Fibroblast of skin of right biceps (primary cell): ENCODE measurements at places on chromosomes 1 and 21.
A peak's percentile ranks its signal among the peaks of the same experiment; 100 is the strongest.

DNA sequence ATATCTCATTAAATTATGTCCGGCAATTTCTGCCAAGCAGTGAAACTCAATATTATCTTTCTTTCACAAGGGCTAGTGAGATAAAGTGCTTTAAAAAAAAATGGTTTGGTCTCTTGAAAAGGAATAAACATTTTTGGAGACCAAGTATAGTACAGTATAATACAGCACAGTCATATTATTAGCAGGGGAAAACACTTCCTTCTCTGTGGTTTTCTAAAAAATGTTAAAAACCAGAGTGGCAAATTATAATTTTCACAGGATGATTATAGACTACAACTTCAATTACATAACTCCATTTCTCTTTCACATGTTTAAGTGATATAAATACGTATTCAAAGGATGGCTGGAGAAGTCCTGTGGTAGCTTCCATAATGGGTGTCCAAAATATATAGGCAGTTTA, 170.3 kb upstream of the DMRTA2 start:
- DNase-seq = no peak

DNA sequence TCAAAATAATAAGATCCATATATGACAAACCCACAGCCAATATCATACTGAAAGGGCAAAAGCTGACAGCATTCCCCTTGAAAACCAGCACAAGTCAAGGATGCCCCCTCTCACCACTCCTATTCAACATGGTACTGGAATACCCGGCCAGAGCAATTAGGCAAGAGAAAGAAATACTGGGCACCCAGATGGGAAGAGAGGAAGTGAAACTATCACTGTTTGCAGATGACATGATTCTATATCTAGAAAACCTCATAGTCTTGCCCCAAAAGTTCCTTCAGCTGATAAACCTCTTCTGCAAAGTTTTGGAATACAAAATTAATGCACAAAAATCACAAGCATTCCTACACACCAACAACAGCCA, 442.7 kb downstream of the PTBP2 start:
- no peak for DNase-seq

- DNase-seq = no peak
These were observed 66.8 kb upstream of the BACH1 start for GRCh38 chr21:29231756-29232529.

- DNase-seq = peak; percentile 80
These were observed 7.2 kb downstream of the CNIH3 start for GRCh38 chr1:224623310-224623714.

GRCh38 chr1:178639326-178639725, 85.7 kb upstream of the RALGPS2 start:
- DNase-seq = peak; percentile 54

DNA sequence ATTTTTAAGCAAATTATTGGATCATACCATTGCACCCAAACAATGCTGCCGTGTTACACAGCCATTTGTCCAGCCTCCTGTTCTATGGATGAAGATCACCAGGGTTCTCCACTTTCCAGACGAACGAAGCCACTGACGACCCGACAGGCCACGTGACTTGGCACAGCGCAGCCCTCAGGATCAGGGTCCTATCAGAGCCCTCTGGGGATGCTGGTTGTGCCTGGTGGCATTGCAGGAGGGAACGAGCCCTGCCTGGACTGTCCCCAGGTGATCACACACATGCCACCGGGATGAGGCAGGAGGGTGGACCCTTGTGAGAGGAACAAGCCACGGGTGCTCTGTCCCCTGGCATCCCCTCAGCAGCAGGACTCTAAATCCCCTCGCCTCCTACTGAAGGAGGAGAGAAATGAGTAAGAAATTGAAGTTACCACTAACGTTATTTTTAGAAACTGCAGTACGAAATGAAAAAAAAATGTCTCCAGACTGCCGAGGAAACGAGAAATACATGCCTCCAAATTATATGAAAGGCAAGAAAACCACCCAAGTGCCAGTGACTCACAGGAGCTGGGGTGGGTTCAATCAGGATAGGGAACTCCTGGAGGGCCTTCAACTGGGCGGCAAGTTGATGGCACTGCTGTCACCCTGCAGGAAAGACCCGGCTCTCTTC, 58.7 kb upstream of the PDE9A start:
- peak; percentile 5 for DNase-seq

- DNase-seq = no peak
These were observed 228.3 kb upstream of the PKN2 start for GRCh38 chr1:88455621-88456256.

GRCh38 chr1:174999936-175000696, at the start of gene CACYBP:
CACYBP (plus strand) TSS chr1:174999947; CDS start chr1:175000181, 234 bp downstream.
- DNase-seq = peak; percentile 15

DNA sequence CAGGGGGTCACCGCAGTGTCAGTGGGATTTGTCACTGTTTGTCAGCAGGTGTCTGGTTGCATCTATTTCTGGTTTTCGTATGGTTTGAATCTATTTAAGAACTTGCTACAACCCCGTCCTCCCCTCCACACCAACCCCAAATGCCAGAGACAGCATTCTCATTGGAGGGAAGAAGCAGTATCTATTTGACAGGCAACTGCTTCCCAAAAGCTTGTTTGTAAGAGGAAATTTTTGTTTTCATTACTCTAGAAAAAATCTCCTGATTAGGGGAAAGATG, 54.4 kb downstream of the NR5A2 start:
- no peak for DNase-seq

- DNase-seq = no peak
These were observed 308.4 kb downstream of the RGS7 start for GRCh38 chr1:241048622-241049021.

DNA sequence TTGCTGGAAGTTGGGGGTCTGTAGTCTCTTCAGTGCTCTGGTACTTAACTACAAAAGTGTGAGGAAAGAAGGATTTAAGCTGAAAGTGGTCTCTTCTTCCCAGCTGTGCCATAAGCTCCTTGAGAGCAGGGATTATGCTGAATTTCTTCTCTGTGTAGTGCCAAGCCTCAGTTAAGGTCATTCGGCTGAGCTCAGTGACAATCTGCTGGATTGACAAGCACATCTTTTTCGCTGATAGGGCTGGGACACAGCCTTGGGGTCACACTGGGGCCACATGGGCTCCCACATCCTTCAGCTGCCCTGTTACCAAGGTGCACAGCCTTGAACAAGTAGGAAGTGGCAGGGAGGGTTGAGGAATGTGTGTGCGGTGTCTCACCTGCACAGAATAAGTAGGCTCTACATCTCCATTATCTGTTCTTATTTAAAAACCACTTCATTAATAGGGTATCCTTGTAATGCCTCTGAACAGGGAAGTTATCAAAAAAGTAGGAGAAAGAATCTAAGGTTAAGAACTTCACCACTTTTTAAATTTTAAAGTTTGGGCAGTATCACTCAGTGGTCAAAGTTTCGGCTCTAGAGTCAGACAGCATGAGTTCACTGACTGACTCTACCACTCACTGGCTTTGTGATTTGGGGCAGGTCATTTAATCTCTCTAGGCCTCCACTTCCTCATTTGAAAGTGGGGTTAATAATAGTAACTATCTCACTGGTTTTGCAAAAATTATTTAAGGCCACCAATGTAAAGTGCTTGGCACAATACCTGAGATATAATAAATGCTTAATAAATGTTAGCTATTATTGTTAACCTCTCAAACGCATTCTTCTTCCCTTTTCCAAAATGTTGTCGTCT, 10.3 kb downstream of the ZBTB40 start:
- no peak for DNase-seq

DNA sequence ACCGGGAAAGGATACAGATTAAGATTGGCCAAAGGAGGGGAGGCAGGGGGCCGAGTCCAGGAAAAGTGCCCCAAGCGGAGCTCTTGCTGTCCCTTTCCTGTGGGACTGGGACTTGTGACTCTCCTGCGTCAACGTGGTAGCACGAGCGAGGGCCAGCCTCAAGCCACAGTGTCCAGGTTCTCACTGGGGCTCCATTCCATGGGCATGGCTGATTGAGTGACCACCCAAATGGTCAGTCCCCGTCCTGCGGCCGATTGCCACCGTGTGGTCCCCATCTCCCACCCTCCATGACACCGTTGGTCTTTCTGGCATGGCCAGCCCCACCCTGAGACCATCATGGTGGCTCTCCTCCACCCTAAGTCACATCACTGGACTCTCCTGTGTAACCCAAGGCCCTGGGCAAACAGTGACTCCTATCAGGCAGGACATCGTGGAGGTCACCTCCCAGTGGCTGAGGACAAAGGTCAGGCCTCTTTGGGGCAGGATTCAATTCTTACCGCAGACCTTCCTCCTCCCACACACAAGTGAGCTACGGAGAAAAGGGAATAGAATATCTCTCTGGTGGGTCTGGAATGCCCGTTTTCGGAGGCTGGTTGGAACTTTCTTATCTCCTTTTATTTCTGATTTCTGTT, 8.9 kb upstream of the C1orf174 start:
- DNase-seq = no peak

- DNase-seq = no peak
These were observed 37.4 kb downstream of the CD58 start for GRCh38 chr1:116533429-116533820.

DNA sequence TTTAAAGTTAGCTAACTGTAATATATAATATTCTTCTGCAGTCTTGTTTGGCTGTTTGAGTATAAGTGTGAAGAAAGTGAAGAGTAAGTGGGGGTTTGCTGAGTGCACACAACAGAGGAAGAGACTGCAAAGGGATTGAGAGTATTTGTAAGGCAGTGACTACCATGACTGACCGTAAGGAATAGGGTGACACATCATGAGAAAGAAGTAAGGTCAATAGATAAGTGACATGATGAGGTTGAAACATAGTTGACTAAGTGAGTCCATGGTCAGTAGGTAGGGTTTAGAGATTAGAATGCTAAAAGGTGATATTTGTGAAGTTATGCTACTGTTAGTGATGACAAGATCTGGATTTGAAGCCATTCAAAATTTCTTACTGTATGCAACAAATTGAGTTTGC, 27.7 kb downstream of the WARS2 start:
- no peak for DNase-seq

DNA sequence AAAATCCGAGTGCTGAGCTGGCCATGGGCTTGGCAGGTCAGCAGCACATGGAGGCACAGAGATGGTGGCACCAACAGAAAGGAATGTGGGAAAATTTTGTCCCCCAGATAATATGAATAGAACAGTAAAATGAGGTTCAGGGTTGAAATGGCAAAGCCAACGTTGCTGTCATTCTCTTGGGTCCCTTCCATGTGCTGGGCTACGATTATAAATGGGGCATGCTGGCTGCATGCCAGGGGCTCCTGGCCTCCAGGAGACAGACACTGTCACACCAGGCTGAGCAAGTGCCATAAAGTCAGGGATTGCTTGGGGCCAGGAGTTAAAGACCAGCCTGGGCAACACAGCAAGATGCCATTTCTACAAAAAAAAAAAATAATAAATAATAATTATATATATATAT, 77.1 kb downstream of the TOMM20 start:
- no peak for DNase-seq

DNA sequence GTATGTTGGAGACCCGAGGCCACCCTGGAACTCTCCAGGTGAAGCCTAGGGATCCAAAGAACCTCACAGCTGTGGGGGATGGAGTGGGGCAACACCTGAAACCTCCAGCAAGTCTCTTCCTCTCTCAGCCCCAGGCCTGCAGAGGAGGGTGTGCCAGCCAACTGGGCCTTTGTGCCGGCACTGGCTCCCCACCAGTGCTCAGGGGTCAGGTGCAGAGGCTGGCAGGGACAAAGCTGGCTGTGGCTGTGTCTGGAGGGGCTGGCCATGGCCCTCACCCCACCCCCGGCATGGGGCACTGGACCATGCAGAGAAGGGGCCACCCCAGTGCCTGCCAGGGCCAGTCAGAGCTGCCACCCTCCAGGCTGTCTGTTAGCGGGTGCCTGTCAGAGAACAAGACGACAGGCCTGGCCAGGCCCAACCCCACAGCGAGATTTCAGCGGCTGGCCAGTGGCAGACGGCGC, 3.9 kb downstream of the COL18A1 start:
- DNase-seq = no peak

GRCh38 chr1:234093741-234094140, 189.3 kb downstream of the SLC35F3 start:
- DNase-seq = no peak

GRCh38 chr1:247337250-247337746, 5.6 kb upstream of the ZNF496 start:
- peak; percentile 64 for DNase-seq

DNA sequence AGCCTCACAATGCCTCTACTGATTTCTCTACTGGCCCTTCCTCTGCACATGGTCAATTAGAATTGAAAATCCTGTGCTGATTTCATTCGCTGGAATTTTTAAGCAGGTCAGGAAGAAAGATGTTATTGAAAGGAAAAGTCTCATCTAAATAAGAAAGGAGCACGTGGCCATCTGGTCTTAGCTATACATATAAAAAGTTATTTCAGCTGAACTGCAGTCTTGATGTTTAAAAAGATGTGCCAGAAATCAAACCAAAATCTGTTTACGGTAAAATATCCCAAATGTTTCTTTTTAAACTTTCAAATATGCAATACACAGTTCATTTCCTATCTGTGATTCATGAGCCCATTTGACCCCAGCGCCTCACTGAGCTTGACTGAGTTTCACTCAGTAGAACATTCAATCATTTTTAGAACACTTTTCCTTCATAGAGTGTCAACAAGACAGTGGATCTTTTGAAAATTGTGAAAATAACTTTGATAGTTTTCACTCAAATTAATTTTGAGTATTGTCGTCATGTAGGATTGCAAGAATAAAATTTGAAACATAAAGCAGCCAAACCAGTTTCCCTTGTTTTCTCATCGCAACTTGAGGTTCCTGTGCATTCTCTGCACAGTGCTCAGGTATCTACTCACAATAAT, 293.6 kb downstream of the PTPRC start:
- DNase-seq = peak; percentile 21

DNA sequence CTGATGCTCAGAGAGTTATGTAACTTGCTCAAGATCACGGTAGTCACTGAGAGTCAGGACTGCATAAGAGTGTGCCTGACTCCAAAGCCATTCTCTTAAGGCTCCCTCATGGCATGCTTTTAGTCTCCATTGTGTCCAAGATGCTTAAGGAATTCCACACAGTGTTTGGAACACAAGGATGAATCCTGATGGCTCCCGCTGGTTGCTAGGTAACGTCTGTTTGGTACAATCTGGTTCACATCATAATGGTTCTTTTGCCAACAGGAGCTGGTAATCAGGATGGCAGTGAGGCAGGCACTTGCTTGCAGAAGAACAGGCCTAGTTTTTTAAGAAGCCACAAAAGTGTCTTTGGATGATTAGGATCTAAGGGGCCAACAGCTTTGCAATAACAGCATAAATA, 436.5 kb upstream of the DAB1 start:
- no peak for DNase-seq
